Colonic mucosa (tissue), 4 donors: ENCODE measurements at places on chromosomes 1 and 21.
A peak's percentile ranks its signal among the peaks of the same experiment; 100 is the strongest.

GRCh38 chr1:9633493-9633892, 18.0 kb upstream of the PIK3CD start:
- no peaks in the 10 kb centered on the region for H3K27me3 ChIP-seq
- no peaks in the 10 kb centered on the region for H3K4me1 ChIP-seq
- H3K36me3 ChIP-seq: no peaks in the 10 kb centered on the region
- no peak overlapping the region for H3K4me3 ChIP-seq

DNA sequence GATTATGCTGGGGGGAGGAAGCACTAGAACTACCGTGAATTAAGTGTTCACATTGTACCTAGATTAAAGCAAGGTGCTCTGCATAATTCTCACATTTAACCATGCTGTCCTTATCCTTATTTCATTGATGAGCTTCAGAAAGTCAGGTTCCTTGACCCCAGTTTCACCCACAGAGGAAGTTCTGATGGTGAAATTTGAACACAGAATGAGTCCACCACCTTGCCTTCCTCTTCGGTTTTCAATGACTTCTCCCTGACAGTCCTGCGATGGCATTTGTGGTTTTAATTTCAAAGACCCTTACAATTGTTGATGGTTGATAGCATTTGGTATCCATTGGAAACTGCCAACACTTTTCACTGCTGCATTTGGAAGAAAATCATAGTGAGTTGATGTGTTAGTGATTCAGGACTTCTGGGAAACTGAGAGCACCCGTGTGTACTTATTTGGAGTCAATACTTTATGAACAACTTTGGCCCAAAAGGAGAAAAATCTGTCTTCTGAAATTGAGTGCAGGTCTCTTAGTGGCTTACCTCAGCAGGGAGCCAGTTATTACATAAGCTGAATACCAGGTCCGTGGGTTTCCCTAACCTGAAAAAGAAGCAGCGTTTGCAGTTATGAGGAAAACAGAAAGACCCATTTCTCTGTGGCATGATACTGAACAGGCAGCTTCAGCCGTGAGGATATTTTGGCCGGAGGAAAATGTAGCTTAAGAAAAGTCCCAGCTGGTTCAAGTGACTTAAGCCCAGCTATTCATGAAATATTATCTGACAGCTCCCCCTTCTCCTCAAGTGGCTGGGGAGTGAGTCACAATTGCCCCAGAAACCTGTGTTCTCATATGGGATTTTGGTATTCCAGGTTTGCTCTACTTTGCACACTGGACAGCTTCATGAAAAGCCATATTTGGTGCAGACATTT, 47.5 kb downstream of the ROR1 start:
- peaks cover 9% of the 10 kb centered on the region for H3K4me1 ChIP-seq
- DNase-seq: no peak
- H3K4me3 ChIP-seq: no peak overlapping the region
- H3K27me3 ChIP-seq: no peaks in the 10 kb centered on the region

DNA sequence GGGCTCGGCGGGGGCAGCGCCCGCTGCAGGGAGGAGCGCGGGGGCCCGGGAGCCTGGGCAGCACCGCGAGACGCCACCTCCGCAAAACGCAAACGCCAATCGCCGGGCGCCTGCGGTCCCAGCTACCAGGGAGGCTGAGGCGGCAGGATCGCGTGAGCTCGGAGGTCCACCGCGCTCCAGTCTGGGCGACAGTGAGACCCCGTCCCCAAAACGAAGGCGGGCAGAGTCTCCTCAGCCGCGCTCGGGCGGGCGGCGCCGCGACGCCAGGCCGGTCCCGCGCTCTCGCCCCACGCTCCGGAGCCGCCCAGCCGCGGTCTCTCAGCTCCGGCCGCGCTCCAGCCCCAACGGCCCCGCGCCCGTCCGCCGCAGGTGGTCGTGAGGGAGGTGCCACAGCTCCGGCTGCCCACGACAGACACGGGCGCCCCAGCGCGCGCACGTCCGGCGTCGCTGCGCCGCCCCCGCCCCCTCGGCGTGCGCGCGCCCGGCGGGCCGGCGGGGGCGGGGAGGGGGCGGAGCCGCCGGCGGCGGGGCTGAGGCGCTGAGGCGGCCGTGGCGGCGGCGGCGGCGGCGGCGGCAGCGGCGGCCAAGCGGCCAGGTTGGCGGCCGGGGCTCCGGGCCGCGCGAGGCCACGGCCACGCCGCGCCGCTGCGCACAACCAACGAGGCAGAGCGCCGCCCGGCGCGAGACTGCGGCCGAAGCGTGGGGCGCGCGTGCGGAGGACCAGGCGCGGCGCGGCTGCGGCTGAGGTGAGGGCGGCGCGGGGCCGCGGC, at the start of gene ADARB1:
Gene ADARB1, plus strand, starts transcription at position 533 of the 770 bp plus-strand sequence. CDS start 97,077 bp downstream, outside the sequence.
- H3K4me1 ChIP-seq: peaks cover 8% of the 10 kb centered on the region
- no peaks in the 10 kb centered on the region for H3K27me3 ChIP-seq
- DNase-seq: peak; percentile 55
- H3K4me3 ChIP-seq: peak within 1 kb of the TSS; percentile 85

GRCh38 chr1:29698033-29698432, 461.7 kb downstream of the PTPRU start:
- no peaks in the 10 kb centered on the region for H3K27me3 ChIP-seq
- no peaks in the 10 kb centered on the region for H3K4me1 ChIP-seq
- no peaks in the 10 kb centered on the region for H3K36me3 ChIP-seq
- peak; percentile 23 for DNase-seq

DNA sequence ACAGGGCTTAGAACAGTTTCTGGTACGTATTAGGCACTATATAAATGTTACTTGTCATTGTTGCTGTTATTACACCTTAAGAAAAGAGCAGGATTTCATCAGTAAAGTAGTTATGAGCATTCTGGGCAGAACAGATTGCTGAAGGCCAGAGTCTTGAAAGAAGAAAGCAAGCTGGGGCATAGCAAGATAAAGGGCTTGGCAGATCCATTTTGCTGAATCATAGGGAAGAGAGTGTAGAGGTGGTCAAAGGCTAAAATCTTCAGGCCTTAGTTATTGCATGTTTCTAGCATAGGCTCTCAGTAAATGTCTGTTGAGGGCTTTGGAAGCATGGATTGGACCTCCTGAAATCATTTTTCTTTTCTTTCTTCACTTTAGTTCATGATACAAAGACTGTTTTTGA, 67.5 kb downstream of the PLA2G4A start:
- H3K4me1 ChIP-seq: no peaks in the 10 kb centered on the region
- no peak for DNase-seq
- H3K27me3 ChIP-seq: no peaks in the 10 kb centered on the region
- H3K4me3 ChIP-seq: no peak overlapping the region
- no peaks in the 10 kb centered on the region for H3K36me3 ChIP-seq

DNA sequence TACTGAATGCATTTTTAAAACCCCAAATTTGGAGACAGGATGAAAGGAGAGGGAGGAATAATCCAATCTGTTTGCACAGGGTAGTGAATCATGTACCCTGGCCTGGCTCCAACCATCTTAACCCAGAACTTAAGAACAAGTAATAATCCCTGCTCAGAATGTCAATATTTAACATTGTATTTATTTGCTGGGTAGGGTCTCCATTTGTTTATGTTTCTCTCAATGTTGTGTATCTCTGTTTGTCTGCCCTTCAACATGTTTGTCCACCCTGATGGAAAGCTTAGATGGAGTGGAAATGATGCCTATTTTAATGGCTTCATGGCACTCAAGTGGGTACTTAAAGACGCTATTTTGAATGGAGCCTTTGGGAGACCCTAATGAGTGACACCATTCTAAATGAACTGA, 54.4 kb upstream of the CDC42BPA start:
- no peak for DNase-seq
- no peaks in the 10 kb centered on the region for H3K27me3 ChIP-seq
- no peak overlapping the region for H3K27ac ChIP-seq
- H3K36me3 ChIP-seq: no peaks in the 10 kb centered on the region
- H3K4me3 ChIP-seq: no peak overlapping the region
- no peaks in the 10 kb centered on the region for H3K4me1 ChIP-seq

- peaks cover 6% of the 10 kb centered on the region for H3K4me1 ChIP-seq
- H3K27me3 ChIP-seq: no peaks in the 10 kb centered on the region
- no peak for DNase-seq
Measured at GRCh38 chr21:42674351-42674940, 21.0 kb downstream of the PDE9A start.

DNA sequence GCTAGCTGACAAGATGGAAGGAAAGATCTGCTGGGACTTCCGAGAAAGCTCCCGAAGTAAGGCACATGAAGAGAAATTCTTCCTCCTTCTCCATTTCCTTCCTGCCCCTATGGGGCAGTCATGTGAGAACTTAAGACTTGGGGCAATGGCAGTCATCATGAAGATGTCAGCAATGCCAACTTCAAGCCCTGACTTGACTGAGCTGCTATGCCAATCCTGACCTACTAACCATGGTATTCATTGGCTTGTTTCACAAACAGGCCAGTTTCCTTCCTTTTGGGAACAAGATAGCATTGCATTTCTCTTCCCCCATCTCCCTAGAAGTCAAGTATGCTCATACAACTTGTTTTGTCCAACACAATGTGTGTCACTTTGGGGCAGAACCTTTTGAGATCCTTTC, 25.5 kb downstream of the GRIK1 start:
- no peak overlapping the region for H3K27ac ChIP-seq
- no peaks in the 10 kb centered on the region for H3K27me3 ChIP-seq
- no peak overlapping the region for H3K4me3 ChIP-seq
- no peak for DNase-seq
- H3K4me1 ChIP-seq: no peaks in the 10 kb centered on the region
- no peaks in the 10 kb centered on the region for H3K36me3 ChIP-seq

- H3K27ac ChIP-seq: no peak overlapping the region
- DNase-seq: no peak
- H3K4me1 ChIP-seq: no peaks in the 10 kb centered on the region
- H3K27me3 ChIP-seq: peaks cover 7% of the 10 kb centered on the region
- H3K4me3 ChIP-seq: peak overlapping the region; percentile 49
Measured at GRCh38 chr1:72285074-72285425, 2.7 kb upstream of the NEGR1 start.

DNA sequence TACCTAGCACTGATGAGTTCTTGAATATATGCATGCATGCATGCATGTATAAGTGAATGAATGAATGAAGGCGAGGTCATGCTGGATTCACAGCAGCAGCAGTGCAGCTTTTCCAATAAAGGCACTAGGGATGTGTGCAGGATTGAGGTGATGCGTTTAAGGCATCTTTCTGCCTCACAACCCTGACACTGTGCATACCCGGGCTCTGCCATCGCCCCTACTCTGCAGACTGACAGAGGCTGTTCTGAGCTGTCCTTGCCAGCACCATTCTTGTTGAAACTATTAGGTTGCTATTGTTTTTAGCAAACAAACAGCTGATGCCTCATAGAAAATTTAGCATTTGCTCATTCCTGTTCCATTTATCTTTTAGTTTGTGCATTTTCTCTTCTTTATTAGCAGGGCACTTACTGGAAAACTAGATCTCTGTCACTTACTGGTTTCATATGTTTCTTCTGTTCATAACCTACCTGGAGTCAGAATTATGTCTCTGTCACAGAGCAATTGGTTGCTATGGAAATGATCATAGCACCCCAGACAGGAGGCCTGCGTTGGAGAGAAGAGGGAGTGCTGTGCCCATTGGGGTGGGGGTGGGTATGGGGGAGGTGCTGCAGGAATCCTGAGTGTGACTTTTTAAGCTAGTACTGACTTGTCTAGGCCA, 79.0 kb downstream of the CD58 start:
- H3K27me3 ChIP-seq: no peaks in the 10 kb centered on the region
- DNase-seq: no peak
- H3K36me3 ChIP-seq: no peaks in the 10 kb centered on the region

- no peaks in the 10 kb centered on the region for H3K36me3 ChIP-seq
- H3K4me1 ChIP-seq: no peaks in the 10 kb centered on the region
- peak; percentile 25 for DNase-seq
- H3K4me3 ChIP-seq: no peak overlapping the region
- H3K27me3 ChIP-seq: no peaks in the 10 kb centered on the region
- H3K27ac ChIP-seq: no peak overlapping the region
Measured at GRCh38 chr1:110292031-110292741, 47.0 kb upstream of the RBM15 start.

GRCh38 chr1:151457911-151458801, 1.1 kb downstream of the POGZ start:
- H3K27me3 ChIP-seq: no peaks in the 10 kb centered on the region
- DNase-seq: peak; percentile 59
- H3K4me1 ChIP-seq: peaks cover 3% of the 10 kb centered on the region
- H3K27ac ChIP-seq: peak overlapping the region; percentile 89

- H3K4me1 ChIP-seq: no peaks in the 10 kb centered on the region
- H3K27ac ChIP-seq: no peak overlapping the region
- no peaks in the 10 kb centered on the region for H3K36me3 ChIP-seq
Measured at GRCh38 chr1:166184897-166185296, 18.1 kb upstream of the FAM78B start.

DNA sequence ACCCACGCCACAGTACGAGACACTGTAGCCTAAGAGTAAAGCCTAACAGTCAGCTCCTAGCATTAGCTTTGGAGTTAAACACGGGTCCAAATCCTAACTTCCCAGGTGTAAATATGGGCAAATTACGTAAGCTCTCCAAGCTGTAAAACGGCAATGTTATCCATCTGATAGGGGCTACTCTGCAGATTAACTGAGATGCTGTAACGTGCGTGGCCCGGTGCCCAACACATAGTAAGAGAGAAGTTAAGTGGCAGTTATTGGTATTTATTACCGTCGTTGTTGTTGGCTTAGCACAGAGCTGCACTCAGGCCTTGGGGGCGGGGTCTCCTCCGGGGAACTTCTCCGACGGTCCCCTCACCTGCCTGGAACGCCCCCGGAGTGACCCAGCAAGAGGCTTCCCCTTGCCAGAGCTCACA, 457 bp downstream of the TRAPPC3 start:
- H3K4me1 ChIP-seq: peaks cover 16% of the 10 kb centered on the region
- H3K27me3 ChIP-seq: no peaks in the 10 kb centered on the region
- peak overlapping the region; percentile 98 for H3K4me3 ChIP-seq
- H3K36me3 ChIP-seq: no peaks in the 10 kb centered on the region
- DNase-seq: no peak

- H3K4me1 ChIP-seq: no peaks in the 10 kb centered on the region
- H3K4me3 ChIP-seq: no peak overlapping the region
- no peak overlapping the region for H3K27ac ChIP-seq
- H3K27me3 ChIP-seq: no peaks in the 10 kb centered on the region
Measured at GRCh38 chr1:45545019-45545493, 5.6 kb upstream of the AKR1A1 start.

DNA sequence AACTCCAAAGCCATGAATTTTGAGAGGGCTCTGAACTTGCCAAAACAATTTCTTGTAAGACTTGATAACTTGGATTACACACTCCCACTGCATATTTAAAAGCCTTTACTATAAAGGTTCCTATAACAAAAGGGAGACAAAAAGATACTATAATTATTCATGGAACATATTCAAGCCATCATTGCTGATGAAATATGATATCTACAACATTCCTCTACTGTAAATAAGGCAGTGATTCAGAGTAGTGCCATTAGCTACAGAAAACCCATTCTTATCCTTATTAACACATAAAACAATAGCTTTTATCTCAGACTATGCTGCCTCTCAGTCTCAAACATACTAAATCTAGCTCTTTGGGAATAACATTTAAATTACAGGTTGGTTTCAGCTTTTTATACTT, 675.5 kb upstream of the CXADR start:
- H3K27ac ChIP-seq: no peak overlapping the region
- H3K36me3 ChIP-seq: no peaks in the 10 kb centered on the region
- H3K4me1 ChIP-seq: no peaks in the 10 kb centered on the region
- H3K4me3 ChIP-seq: no peak overlapping the region

GRCh38 chr1:29732453-29732852, 496.1 kb downstream of the PTPRU start:
- H3K27ac ChIP-seq: no peak overlapping the region
- H3K27me3 ChIP-seq: no peaks in the 10 kb centered on the region
- H3K4me1 ChIP-seq: no peaks in the 10 kb centered on the region
- no peaks in the 10 kb centered on the region for H3K36me3 ChIP-seq
- no peak for DNase-seq

- no peak overlapping the region for H3K4me3 ChIP-seq
- H3K4me1 ChIP-seq: no peaks in the 10 kb centered on the region
Measured at GRCh38 chr1:241336335-241336734, 20.7 kb downstream of the RGS7 start.

GRCh38 chr1:223887747-223888418, 42.1 kb upstream of the TP53BP2 start:
- H3K4me1 ChIP-seq: no peaks in the 10 kb centered on the region
- H3K4me3 ChIP-seq: no peak overlapping the region
- DNase-seq: no peak
- no peak overlapping the region for H3K27ac ChIP-seq
- no peaks in the 10 kb centered on the region for H3K36me3 ChIP-seq
